Mesenchymal stem cell (in vitro differentiated cells and primary cell): ENCODE measurements at places on chromosomes 11 and 22.

- no peak overlapping the region for H3K27ac ChIP-seq
- no peak overlapping the region for H3K4me3 ChIP-seq
- DNase-seq = no peak
- H3K4me1 ChIP-seq = peaks cover 13% of the 10 kb centered on the region
These were observed 75.2 kb downstream of the MN1 start for GRCh38 chr22:27726331-27726685.

DNA sequence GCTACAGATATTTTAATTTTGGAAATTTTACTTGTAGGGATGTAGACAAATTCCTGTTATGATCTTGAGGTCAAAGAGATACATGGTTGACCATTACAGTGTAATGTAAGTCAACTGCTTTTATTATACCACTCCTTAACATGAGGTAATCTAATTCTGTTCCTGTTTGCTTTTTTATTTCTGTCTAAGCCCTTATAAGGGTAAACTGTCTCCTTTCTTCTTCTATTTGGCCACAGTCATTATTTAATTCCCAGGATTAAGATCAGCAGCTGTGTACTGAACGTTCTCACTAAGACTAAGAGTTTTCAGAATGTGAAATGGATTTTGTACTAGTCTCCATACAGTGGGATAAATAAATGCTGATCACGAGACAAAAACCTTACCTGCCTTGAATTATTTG, 32.8 kb downstream of the C2CD3 start:
- DNase-seq = no peak
- H3K27ac ChIP-seq = peak overlapping the region; percentile 100
- H3K27me3 ChIP-seq = no peaks in the 10 kb centered on the region
- no peak overlapping the region for H3K4me3 ChIP-seq
- no peaks in the 10 kb centered on the region for H3K36me3 ChIP-seq
- peaks cover 3% of the 10 kb centered on the region for H3K4me1 ChIP-seq

GRCh38 chr11:77053217-77054015, 13.4 kb upstream of the CAPN5 start:
- peaks cover 2% of the 10 kb centered on the region for H3K4me1 ChIP-seq
- no peaks in the 10 kb centered on the region for H3K36me3 ChIP-seq
- H3K27me3 ChIP-seq = no peaks in the 10 kb centered on the region
- no peak overlapping the region for H3K4me3 ChIP-seq
- H3K27ac ChIP-seq = no peak overlapping the region
- DNase-seq = no peak

- DNase-seq = no peak
- no peak overlapping the region for H3K27ac ChIP-seq
- H3K4me3 ChIP-seq = no peak overlapping the region
- H3K36me3 ChIP-seq = no peaks in the 10 kb centered on the region
- peaks cover 4% of the 10 kb centered on the region for H3K4me1 ChIP-seq
These were observed 7.5 kb downstream of the RAPSN start for GRCh38 chr11:47441421-47441820.

DNA sequence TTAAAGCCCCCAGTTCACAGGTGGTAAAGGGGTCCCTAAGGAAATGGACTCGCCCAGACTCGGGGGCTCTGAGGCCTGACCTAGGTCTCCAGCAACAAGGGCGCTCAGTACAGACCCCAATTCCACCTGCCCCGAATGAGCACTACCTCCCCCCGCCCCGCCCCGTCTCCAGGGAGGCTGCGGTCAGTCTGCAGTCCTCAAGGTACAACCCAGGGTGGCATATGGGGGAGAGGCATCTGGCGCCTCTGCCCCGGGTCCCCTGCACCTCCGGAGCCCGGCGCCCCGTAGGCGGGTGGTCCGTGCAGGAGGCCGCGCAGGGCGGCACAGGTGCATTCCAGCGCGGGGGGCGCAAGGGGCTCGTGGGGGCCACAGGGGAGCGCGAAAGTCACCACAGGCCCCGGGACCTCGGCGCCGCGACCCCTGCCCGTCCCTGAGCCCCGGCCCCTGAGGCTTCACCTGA, 361 bp downstream of the CTSD start:
- H3K27ac ChIP-seq = no peak overlapping the region
- H3K36me3 ChIP-seq = peaks cover 30% of the 10 kb centered on the region
- DNase-seq = no peak
- peaks cover 55% of the 10 kb centered on the region for H3K4me1 ChIP-seq

DNA sequence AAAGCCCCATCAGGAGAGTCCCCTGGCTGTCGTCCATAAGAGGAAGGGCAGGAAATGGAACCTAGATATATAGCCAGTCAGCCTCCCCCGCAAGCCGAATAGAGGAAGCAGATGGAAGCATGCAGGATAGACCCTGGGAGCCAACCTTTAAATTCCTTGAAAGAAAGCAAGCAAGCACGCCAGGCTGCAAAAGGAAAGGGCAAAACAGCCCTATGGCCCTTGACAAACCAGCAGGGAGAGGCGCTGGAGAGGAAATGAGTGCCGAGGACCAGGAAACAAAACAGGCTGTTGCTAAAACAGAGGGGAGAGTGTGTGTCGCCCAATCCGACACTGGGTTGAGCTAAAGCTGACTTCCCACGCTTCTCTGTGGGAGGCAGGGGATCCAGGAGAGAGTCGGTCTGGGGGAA, 203.5 kb upstream of the MTNR1B start:
- peak; percentile 1 for DNase-seq
- no peaks in the 10 kb centered on the region for H3K27me3 ChIP-seq
- H3K4me1 ChIP-seq = peaks cover 5% of the 10 kb centered on the region
- H3K36me3 ChIP-seq = no peaks in the 10 kb centered on the region
- peak overlapping the region; percentile 54 for H3K4me3 ChIP-seq

DNA sequence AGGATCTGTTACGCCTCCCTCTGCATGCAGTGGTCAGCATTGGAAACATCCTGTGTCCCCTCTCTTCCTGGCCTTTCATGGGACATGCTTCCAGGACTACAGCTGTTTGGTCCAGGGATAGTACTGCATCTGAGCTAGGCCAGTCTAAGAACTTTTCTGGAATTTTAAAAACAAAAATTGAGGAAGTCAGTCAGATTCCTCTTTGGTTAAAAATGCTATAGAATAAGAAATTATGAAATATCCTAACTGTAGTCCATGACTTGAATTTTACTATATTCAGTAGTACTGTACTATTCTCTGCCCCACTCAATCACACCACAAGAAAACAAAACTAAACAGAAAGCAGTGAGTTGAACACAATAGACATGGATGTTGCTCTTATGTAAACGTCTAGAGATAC, 201.0 kb upstream of the CADM1 start:
- H3K27me3 ChIP-seq = no peaks in the 10 kb centered on the region
- no peak for DNase-seq
- no peaks in the 10 kb centered on the region for H3K36me3 ChIP-seq
- H3K27ac ChIP-seq = no peak overlapping the region

DNA sequence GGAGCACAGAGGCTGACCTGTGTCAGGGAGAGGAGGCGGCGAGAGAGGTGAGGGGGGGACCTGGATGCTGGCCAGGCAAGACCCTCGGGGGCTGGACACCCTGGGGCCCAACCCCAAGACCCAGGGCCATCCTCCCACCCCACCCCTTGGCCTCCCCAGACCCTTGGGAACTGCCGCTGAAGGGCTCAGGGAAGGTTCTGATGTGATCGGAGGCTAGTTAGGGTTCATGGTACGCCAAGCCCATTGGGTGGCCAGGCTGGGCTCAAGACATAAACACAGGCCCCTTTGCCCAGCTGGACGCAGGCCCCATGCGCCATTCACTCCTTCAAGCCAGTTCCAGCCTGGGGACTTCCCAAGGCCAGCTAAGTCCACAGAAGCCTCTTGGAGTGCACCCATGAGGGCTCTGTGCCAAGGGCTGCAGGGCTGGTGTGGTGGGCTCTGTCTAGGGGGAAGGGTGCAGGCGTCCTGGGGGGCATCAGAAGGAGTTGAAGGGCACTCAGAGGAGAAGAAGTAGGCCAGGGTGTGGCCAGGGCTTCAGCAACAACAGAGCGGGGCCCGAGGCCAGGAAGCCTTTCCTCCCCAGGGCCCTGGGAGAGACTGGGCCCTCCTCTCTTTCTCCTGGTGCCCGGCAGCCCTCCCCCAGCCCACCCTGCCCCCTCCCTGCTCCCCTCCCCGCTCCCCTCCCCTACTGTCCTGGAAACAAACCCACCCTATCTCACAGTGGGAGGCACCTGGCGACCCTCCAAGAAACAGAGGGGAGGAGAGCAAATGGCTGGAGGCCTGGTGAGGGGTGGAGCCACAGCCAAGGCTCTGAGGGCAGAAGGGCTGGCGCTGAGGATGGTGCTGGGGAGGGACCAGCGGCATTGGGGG, 12.9 kb downstream of the TSPAN32 start:
- H3K4me1 ChIP-seq = peaks cover 18% of the 10 kb centered on the region
- peak; percentile 13 for DNase-seq
- no peak overlapping the region for H3K4me3 ChIP-seq
- no peaks in the 10 kb centered on the region for H3K36me3 ChIP-seq

DNA sequence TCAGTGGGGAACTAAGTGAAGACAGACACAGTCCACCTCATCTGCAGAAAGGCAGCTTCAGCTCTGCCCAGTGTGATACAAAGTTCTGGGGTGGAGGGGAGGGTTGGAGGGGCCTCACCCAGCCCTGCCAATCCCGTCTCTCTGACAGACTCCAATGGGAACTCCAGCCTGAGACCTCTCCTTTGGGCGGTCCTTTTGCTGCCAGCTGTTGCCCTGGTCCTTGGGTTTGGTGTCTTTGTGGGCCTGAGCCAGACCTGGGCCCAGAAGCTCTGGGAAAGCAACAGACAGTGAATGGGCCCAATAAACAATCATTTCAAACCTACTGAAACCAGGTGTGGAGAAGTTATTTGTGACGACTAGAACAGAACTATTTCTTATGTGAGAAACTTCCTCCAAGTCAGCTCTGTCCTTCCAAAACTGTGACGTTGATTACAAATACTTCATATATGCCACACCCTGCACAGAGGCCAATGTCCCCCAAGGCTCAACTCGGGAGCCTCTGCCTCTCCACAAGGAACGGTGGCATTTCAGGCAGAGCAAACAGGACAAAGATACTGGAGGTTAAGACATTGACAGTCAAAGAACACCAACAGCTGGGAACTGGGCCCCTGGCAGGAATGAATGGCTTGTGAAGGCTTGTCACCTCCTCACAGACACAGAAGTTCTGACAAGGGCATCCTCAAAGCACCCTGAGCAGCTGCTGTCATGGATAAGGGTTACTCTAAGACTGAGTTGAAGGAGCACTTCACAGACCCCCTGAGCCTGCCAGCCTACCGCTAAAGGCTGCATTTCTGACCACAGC, 8.2 kb downstream of the ZP1 start:
- no peak overlapping the region for H3K27ac ChIP-seq
- no peak for DNase-seq
- H3K4me3 ChIP-seq = no peak overlapping the region
